Cerebellar nuclear complex (tissue), 1 donor: ENCODE measurements at places on chromosomes 4 and X.

DNA sequence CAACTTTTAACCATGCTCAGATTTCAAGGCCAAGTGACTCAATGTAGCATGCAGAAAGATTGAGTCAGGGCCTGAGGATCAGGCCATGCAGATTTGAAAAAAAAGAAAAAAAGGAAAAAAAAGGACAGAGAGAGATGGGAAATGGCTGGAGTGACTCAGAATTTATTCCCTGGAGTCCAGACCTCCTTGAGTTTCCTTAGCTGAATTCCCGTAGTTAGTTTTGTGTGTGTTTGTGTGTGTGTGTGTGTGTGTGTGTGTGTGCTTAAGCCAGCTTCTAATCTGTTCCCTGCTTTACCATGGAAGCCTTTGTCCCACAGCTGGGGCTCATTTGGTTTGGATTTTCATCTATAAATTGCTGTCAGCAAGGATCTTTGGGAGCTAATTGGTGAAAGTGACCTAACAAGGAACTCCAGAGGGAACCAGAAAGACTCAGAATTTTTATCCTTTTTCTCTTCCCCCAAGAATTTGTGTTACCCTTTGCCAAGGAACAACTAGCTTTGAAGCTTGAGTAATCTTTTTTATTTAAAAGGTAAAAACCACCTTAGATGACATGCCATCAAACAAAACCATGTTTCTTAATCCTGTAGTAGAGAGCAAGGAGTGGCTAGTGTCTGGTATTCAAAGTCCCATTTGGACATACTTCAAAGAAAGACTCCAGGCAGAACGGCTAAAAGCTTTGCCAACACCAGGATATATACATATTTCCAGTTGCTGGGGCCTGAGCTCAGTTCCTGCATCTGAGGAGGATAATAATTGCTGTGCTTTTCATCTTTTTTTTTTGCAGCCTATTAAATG lies 109.0 kb upstream of the DDIT4L start:
- no peak for DNase-seq

- DNase-seq: no peak
Observed at GRCh38 chrX:155544881-155545280, 67.9 kb downstream of the TMLHE start.

DNA sequence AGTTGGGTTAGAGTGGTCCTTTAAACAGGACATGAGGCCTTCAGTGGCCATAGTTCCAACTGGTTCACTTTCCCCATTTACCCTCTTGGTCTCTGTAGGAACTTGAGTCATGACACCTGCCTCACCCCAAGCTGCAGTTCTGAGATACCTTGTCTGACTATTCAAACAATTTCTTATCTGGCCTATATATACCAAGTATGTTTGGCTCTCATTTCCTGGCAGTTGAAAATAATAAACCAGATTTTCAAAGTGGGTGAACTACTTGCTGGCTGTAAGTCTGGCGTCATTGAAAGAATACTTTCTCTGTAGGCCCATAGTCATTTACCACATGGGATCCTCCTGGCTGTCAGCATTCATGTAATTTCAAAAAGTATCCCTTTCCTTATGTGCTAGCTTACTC lies 228.8 kb downstream of the SHROOM3 start:
- DNase-seq: no peak

GRCh38 chr4:122170775-122171174 lies 18.6 kb downstream of the BLTP1 start:
- no peak for DNase-seq

- no peak for DNase-seq
Observed at GRCh38 chr4:8051644-8052043, 107.0 kb downstream of the ABLIM2 start.

GRCh38 chr4:19987746-19988145 lies 264.0 kb upstream of the SLIT2 start:
- DNase-seq: no peak

GRCh38 chr4:1572964-1573720 lies 111.0 kb downstream of the FAM53A start:
- DNase-seq: no peak

GRCh38 chr4:182705389-182705788 lies 211.8 kb downstream of the DCTD start:
- no peak for DNase-seq

GRCh38 chr4:155773196-155773800 lies 14.5 kb downstream of the GUCY1B1 start:
- DNase-seq: no peak

- DNase-seq: no peak
Observed at GRCh38 chr4:8647094-8647570, 54.6 kb downstream of the CPZ start.

DNA sequence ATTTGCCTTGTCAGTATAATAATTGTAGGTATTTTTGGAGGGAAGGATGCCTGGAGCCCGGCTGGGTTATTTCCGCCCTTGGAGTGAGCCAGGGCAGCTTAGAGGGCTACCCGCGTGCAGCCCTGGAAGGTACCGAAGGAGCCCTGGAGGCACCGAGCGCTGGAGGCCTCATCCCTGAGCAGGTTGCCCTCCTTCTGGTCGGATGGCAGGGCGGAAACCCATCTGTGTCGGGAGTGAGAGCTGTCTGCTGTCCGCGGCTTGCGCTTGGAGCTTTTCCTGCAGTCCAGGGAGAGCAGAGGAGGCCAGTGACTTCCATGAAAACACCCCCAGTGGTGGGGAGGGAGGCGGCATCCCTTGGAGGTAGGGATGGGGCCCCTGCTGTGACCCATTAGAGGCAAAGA lies 122.1 kb downstream of the TBL1X start:
- peak; percentile 14 for DNase-seq

GRCh38 chr4:125801373-125801772 lies 486.6 kb downstream of the FAT4 start:
- DNase-seq: no peak

DNA sequence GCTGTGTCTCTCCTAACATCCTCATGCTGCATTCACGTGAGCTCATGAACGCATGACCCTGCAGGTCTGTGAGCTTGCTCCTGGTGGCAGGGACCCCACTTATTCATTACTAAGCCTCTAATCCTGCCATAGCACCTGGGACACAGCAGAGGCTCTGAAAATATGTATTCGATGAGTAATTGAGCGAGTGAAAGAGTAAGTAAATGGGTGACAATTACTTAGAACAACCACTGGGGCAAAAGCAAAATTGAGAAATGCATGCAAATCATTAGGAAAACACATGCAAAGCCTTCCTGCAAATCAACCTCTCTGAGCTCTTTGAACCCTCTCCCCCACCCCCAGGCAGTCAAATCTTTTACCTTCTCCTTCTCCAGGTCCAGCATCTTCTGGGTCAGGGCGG lies 23.6 kb upstream of the C4orf50 start:
- no peak for DNase-seq

DNA sequence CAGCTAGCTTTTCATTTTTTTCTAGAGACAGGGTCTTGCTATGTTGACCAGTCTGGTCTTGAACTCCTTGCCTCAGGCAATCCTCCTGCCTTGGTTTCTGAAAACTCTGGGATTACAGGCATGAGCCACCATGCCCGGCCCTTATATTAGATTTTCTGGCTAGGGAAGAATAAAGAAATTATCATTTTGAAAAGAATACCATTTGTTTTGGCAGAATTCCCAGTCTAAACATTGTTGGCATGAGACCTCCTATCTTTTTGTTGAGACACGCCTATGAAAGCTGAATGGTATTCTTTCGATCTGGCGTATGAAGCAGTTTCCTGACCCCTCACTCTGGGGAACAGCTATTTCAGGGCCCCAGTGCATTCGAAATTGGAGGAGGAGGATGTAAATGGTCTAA lies 107.0 kb downstream of the REPS2 start:
- DNase-seq: no peak

DNA sequence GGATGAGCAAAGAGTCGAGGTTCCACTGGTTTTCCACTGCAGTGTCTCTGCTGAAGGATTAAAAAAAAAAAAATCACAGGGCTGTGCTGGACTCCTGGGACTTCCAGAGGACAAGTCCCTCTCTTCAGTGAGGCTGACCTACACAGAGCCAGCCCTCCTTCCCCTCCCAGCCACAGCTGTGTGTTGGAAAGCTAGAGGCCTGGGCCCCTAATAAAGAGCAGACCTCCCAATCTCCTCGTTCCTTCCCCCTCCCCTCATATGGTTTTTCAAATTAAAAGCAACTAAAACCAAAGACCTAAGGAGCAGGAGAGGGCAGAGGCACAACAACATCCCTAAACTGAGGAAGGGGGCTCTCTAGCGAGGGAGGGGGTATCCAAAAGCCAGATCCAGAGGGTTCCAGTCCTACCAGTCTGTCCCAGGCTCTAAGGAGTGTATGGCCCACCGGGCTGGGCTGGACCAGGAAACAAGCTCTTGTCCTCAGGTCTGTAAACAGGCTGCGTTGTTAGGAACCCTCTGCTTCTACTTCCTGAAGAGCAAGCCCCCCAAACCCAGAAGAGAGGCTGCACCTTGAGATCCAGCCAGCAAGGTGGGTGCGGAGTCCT lies 4.0 kb upstream of the PDGFRA start:
- DNase-seq: no peak

- no peak for DNase-seq
Observed at GRCh38 chr4:143082701-143083100, 102.0 kb upstream of the USP38 start.

DNA sequence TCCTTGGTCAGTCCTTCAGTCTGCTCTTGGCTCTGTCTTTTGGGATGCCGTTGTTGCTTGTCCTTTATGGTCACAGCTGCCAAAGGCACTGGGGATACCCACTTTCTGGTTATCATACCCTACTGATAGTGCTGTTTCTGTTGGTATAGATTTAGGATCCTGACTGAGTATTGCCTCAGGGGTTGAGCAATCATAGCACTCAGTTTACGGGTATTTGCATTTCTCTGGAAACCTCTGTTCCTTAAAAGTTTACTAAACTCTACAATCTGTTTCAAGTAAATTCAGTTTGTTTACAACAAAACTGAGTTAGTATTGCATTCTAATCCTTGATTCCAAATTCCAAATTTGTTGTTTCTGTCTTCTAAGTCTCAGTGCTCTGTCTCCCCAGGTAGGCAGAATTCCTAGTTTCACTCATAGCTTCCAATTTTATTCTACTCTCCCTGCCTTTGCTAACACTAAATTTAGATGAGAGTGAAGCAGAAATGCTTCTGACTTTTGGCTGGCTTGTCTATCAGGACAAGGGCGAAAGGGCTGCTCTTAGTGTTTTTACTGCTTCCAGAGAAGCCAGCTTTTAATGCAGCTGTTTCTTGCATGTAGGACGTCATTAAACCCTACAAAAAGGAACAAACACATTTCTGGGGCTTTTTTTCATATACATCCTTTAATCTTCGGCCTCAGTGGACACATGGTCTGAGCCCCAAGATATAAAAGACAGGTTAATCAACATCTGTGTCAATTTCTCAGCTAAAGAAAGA lies 17.2 kb upstream of the TET2 start:
- no peak for DNase-seq

GRCh38 chrX:110218591-110218990 lies 99.3 kb downstream of the AMMECR1 start:
- DNase-seq: no peak
